Gastroesophageal sphincter (tissue), 4 donors: ENCODE measurements at places on chromosomes 4 and X.

DNA sequence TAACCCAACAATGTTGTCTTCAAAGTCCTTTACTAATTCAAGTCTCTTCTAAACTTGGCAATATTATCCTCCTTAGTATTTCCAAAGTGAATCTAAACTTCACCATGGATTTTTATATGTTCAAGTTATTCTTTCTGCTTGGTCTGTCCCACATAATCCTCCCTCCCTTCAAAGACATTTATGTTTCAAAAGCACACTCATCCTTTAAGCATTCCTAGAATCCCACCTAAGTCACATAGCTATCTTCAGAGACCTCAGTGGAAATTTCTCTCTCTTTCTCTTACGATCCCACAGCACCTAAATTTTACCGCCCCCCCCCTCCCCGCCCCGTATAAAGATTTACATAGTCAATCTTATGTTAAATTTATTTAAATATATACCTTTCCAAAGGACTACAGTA is 314.9 kb upstream of the GRIA3 start:
- H3K27me3 ChIP-seq: no peaks in the 10 kb centered on the region
- H3K27ac ChIP-seq: no peak overlapping the region
- no peak for ATAC-seq
- no peaks in the 10 kb centered on the region for H3K4me1 ChIP-seq

DNA sequence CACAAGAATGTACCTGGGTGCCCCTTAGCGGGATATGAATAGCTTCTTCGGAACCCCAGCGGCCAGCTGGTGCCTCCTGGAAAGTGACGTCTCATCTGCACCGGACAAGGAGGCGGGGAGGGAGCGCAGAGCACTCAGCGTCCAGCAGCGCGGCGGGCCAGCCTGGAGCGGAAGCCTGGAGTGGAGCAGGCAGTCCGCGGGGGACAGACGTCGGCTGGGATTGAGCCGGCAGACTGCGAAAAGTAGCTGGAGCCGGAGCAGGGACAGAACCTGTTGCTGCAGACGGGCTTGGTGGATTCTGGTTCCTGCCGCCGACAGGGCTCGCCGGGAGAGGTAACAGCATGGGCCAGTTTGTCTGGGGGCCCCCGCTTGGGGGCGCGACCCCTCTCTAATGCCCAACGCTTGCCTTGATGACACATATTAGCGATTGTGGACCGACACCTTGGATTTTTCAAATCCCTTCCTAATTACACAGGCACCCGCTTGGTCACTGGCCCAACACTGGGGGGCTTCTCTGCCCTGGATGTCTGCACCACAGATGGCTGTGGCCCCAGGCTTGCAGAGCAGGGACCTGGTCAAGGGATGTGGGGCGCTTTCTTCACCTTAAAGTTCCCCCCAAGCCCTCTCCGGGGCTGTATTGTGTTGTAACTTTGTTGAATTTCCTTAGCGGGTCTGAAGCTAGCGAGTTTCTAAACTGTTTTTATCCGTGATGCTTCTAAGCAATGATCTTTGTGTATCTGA is at the start of gene NPFFR2:
Gene NPFFR2 (plus strand): TSS at position 133 of the 741 bp plus-strand sequence. CDS start 96,592 bp downstream, outside the sequence.
- peaks cover 31% of the 10 kb centered on the region for H3K27me3 ChIP-seq
- no peak within 1 kb of the TSS for H3K4me3 ChIP-seq
- H3K4me1 ChIP-seq: no peaks in the 10 kb centered on the region

DNA sequence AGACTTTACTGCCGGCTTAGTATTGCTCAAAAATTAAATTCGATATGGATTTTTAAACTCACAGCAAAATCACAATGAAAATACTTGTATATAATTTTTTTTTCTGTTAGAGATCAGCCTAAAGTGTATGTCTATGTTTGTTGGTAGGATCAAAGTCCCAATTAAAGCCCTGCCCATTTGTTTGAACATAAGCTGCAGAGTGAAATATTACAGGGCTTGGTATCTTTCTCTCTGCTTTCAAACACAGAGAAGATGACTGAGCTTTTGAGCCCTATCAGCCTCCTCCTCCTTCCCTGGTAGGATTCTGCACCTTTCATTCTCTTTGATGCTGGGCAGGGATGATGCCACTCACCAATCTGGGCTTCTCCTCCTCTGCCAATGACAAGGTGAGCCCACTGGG is 345.4 kb downstream of the PPP1R2C start:
- no peak overlapping the region for H3K27ac ChIP-seq
- no peaks in the 10 kb centered on the region for H3K4me1 ChIP-seq
- no peak for ATAC-seq
- H3K27me3 ChIP-seq: no peaks in the 10 kb centered on the region
- no peaks in the 10 kb centered on the region for H3K36me3 ChIP-seq
- no peak overlapping the region for H3K4me3 ChIP-seq

DNA sequence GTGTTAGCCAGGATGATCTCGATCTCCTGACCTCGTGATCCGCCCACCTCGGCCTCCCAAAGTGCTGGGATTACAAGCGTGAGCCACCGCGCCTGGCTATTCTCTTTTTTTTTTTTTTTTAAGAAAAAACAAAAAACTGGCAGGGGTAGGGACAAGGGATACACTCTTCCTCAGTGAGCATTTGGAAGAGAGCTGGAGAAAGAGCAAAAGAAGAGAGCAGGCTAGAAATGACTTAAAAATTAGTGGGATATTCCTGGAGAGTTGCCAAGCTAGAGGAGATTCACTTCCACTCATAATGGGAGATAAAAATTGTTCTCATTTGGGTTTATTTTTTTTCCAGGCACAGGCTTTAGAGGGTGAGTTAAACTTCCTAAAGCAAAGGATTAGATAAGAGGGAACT is 140.0 kb upstream of the SCML1 start:
- H3K36me3 ChIP-seq: no peaks in the 10 kb centered on the region
- peak overlapping the region; percentile 8 for H3K27ac ChIP-seq
- no peaks in the 10 kb centered on the region for H3K27me3 ChIP-seq
- H3K4me1 ChIP-seq: no peaks in the 10 kb centered on the region

- no peak for ATAC-seq
- H3K4me1 ChIP-seq: no peaks in the 10 kb centered on the region
- no peaks in the 10 kb centered on the region for H3K27me3 ChIP-seq
- no peaks in the 10 kb centered on the region for H3K36me3 ChIP-seq
- H3K4me3 ChIP-seq: no peak overlapping the region
These were observed 1291.3 kb downstream of the FSTL5 start for GRCh38 chr4:160872491-160872890.

DNA sequence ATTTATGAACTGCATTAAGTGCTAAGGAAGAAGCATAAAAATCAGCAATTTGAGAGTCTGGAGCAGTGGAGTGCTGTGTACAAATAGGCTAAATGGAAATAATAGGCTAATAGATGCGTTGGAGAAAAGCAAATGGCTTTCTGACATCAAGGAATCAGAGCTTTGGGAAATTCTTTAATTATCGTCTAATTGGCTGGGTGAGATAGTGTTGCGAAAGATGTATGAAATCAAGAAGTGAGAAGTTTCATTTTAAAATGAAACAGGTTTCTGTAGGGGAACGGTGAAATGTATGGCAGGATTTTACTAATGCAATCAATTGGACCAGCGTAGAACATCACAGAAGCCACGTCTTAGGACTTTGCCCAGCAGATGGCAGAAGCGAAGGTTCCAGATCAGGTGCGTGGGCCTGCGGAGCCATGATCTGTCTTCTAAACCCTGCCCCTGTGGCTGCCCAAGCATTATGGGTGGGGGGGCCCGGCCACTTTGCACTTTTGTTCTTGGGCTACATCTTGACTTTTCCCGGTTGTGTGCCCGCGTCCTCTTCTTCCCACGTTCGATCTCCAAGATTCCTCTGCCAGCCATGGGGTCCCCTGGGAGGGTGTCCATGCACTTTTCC is 118.5 kb upstream of the SHISA3 start:
- no peaks in the 10 kb centered on the region for H3K4me1 ChIP-seq
- H3K36me3 ChIP-seq: no peaks in the 10 kb centered on the region
- H3K27ac ChIP-seq: no peak overlapping the region
- ATAC-seq: no peak
- no peak overlapping the region for H3K4me3 ChIP-seq

- no peaks in the 10 kb centered on the region for H3K27me3 ChIP-seq
- no peak for ATAC-seq
- no peaks in the 10 kb centered on the region for H3K4me1 ChIP-seq
These were observed 841.0 kb downstream of the STIM2 start for GRCh38 chr4:27701606-27702005.

DNA sequence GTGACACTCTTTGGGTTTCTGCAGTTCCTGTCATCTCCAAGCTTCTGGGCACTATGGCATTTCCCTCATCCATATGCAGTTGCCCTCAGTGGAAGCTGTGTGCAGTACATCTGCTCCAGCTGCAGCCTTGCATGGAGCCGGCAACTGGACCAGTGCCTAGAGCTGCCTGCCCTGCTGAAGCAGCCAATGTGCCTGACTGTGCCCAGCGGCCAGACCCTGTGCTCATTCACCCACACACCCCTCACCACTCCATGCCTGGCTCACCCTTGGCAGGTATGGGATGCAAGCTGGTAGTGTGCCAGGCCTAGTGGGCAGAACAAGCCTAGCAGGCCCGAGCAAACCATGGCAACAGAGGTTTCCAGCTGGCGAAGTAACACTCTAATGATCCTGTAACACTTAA is 370.8 kb downstream of the FSTL5 start:
- H3K4me3 ChIP-seq: no peak overlapping the region
- no peak overlapping the region for H3K27ac ChIP-seq
- no peaks in the 10 kb centered on the region for H3K36me3 ChIP-seq
- no peaks in the 10 kb centered on the region for H3K4me1 ChIP-seq

- H3K27ac ChIP-seq: no peak overlapping the region
- no peaks in the 10 kb centered on the region for H3K27me3 ChIP-seq
- no peaks in the 10 kb centered on the region for H3K36me3 ChIP-seq
- no peak for ATAC-seq
- no peaks in the 10 kb centered on the region for H3K4me1 ChIP-seq
These were observed 106.9 kb upstream of the FTHL17 start for GRCh38 chrX:31178769-31179125.

- H3K36me3 ChIP-seq: no peaks in the 10 kb centered on the region
- H3K4me1 ChIP-seq: no peaks in the 10 kb centered on the region
- no peaks in the 10 kb centered on the region for H3K27me3 ChIP-seq
- no peak overlapping the region for H3K4me3 ChIP-seq
- H3K27ac ChIP-seq: no peak overlapping the region
These were observed 5.6 kb downstream of the MSANTD1 start for GRCh38 chr4:3254302-3255131.

DNA sequence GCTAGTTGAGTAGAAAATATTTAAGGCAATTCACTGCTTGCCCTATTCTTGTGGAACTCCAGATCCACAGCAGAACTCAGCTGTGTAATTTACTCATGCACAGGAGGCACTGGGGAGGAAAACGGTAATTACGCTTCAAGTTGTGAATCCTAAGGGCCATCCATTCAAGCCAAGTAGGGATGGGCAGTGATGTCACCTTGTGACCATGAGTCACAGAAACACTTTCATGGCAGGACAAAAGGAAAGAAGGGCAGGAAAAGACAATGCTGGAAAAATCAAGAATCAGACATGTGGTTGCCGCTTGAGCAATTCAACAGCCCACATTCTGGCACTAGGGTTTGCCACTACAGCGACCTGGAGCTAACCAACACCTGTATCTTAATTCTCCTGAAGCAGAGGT is 1.4 kb downstream of the PAQR3 start:
- peak overlapping the region; percentile 90 for H3K4me3 ChIP-seq
- ATAC-seq: no peak
- H3K27me3 ChIP-seq: no peaks in the 10 kb centered on the region
- H3K27ac ChIP-seq: no peak overlapping the region
- H3K36me3 ChIP-seq: peaks cover 4% of the 10 kb centered on the region

DNA sequence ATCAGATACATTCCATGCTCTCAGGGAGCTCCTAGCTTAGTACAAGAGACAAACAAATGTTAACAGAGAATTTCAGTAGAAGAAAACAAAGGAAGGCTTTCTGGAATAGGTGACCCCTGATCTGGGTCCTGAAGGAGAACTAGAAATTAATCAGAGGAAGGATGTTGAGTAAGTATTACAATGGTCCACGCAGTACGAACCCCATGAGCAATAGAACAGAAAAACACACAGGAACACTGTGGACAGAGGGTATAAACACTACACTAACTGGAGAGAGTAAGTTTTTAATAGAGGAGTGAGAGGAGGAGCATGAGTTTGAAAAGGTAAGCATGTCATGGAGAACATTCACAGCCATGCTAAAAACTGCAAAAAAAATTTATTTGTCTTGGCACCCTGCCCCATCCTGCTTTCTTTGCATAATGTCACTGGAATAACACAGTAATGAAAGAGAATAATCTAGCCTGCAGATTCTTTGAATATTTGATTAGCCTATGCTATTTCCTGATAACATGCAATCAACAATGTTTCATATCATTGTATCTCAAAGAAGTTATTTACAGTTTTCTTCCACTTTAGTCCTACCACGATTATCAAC is 140.3 kb upstream of the ZXDB start:
- no peaks in the 10 kb centered on the region for H3K4me1 ChIP-seq
- ATAC-seq: no peak
- H3K27ac ChIP-seq: no peak overlapping the region

DNA sequence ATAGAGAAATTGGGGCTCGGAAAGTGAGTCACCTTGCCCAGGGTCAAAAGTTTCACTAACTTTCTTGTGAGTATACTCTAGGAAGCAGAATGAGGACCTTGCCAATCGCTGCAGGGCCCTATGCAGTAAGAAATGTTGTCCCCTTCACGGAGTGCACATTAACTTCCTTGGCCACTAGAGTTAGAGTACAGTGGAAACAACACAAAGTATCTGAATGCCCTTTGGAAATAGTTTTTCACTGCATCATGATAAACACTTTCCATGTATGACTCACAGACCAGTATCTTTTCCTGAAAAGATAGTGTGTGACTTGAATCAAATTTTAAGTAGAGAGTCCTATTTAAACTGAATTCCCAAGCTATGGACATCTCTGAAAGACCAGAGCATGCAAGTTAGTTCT is 45.5 kb upstream of the STK26 start:
- no peaks in the 10 kb centered on the region for H3K27me3 ChIP-seq
- H3K27ac ChIP-seq: no peak overlapping the region
- H3K36me3 ChIP-seq: no peaks in the 10 kb centered on the region
- ATAC-seq: no peak

GRCh38 chr4:3756343-3757059 is 9.7 kb upstream of the ADRA2C start:
- no peak overlapping the region for H3K27ac ChIP-seq
- no peaks in the 10 kb centered on the region for H3K4me1 ChIP-seq
- no peaks in the 10 kb centered on the region for H3K36me3 ChIP-seq
- H3K4me3 ChIP-seq: no peak overlapping the region

GRCh38 chr4:62256479-62256878 is 1056.4 kb downstream of the ADGRL3 start:
- no peak for ATAC-seq
- H3K36me3 ChIP-seq: no peaks in the 10 kb centered on the region
- no peak overlapping the region for H3K4me3 ChIP-seq
- H3K4me1 ChIP-seq: no peaks in the 10 kb centered on the region
- H3K27ac ChIP-seq: no peak overlapping the region
- H3K27me3 ChIP-seq: no peaks in the 10 kb centered on the region

- H3K4me1 ChIP-seq: no peaks in the 10 kb centered on the region
- H3K27ac ChIP-seq: no peak overlapping the region
- H3K36me3 ChIP-seq: no peaks in the 10 kb centered on the region
- no peaks in the 10 kb centered on the region for H3K27me3 ChIP-seq
- ATAC-seq: peak; percentile 25
- no peak overlapping the region for H3K4me3 ChIP-seq
These were observed 290.8 kb upstream of the GIMD1 start for GRCh38 chr4:106659371-106659770.

- H3K4me3 ChIP-seq: no peak overlapping the region
- H3K36me3 ChIP-seq: peaks cover 5% of the 10 kb centered on the region
- no peaks in the 10 kb centered on the region for H3K27me3 ChIP-seq
- H3K4me1 ChIP-seq: no peaks in the 10 kb centered on the region
- H3K27ac ChIP-seq: no peak overlapping the region
- no peak for ATAC-seq
These were observed 70.1 kb downstream of the USP46 start for GRCh38 chr4:52588771-52589591.

- H3K27ac ChIP-seq: no peak overlapping the region
- no peaks in the 10 kb centered on the region for H3K4me1 ChIP-seq
- no peaks in the 10 kb centered on the region for H3K27me3 ChIP-seq
- no peaks in the 10 kb centered on the region for H3K36me3 ChIP-seq
- H3K4me3 ChIP-seq: no peak overlapping the region
- no peak for ATAC-seq
These were observed 165.0 kb downstream of the FHIP1A start for GRCh38 chr4:151573945-151574344.
